ENCODE measurements at places on chromosomes 3 and 15.

GRCh38 chr15:86797135-86797534 lies 717.5 kb downstream of the AGBL1 start:
- no peak for DNase-seq

DNA sequence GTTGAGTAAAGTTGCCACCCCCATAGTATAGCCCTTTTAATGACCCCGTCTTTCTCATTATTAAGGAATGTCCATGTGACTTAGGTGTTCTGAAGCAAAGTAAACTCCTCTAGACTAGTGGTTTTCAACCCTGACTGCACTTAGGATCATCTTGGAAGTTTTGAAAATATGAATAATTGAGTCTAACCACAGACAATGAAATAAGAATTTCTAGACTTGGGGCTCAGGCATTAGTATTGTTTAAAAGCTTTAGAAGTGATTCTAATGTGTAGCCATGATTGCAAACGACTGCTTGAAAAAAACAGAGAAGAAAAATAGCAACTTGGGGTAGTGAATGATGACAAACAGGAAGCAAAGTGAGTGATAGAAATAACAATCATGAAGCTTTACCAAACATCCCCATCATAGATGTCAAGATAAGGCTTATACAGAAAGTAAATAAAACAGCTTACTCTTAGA lies 35.0 kb downstream of the ALCAM start:
- DNase-seq, result no peak

DNA sequence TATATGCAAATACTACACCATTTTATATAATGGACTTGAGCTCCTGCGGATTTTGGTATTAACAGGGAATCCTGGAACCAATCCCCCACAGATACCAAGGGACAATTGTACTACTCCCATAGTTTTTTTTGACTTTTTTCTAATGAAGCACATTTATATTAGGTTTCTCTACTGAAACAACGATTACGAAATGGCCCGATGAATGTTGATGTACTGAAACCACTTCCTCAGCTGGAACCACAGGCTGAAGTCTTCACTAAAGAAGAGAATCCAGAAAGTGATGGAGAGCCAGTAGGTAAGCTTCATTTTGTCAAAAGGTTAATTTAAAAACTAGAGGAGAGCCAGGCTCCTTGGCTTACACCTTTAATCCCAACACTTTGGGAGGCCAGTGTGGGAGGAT lies 121.5 kb upstream of the LRRFIP2 start:
- no peak for DNase-seq

GRCh38 chr3:16297997-16298885 lies 33.2 kb downstream of the OXNAD1 start:
- DNase-seq, result no peak

DNA sequence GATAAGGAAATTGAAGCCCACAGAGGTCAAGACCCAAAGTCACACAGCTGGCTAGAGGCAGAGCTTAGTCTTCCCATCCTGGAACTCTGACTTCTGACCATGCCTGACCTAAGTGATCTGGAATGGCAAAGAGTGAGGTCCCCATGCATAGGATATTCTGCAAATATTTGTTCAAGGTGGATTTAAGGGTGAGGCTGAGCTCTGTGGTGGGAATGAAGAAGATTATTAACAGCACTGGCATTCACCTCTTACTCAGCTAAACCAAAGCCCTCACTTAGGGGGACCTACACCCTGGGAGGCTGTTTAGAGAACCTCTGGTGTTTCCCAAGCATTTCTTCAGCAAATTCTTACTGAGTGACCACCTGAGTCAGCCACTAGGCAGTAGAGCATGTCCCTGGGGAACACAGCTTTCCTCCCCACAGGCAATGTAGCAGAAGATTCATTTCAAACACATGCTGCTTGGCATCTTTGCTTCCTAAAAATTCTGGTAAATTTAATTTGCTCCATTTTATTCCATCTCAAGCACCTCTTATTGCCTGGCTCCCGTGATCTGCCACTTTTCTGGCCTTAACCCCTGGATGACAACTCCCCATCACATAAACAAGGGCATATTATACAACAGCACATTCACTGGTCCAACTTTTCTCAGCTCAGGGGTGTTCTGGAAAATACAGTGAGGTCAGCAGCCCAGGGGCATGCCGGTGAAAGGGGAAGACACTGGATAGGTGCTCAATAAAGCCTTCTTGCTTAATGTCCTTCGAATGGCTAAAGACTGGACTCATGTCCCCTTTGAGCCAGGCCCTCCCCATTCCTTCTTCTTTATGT lies 176.0 kb downstream of the ABHD5 start:
- DNase-seq, result no peak

DNA sequence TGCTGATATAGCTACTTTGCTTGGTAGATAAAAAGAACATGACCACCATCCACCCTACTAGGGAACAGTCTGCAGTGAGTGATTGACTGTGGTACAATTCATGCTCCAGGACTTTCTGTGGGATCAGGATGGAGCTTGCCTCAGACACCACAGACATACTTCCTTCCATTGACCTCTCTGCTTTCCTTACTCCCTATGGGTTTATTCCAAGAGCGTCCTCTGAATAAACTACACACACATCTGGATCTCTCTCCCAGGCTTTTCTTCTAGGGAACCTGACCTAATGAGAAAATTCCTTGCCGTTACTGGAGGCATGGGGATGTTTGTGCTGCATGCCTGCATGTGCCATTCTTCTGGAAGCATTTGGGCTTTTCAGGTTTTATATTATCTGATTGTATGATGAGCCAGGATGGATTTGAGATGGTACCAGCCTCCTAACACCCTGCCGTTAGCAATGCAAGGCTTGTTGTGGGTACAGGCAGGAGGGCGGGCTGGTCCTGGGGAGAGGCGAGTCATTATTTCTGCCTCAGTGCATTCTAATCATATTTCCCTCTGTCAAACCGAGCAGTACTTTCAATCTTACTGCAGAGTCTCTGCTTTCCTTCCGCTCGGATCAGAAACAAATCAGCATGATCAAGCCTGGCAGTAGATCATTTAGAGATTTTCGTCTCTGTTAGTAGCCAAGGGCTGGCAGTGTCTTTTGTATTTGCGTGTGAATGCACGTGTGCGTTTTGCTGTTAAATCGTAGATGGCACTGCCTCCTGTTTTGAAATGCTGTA lies 279.2 kb downstream of the PDCD6IP start:
- no peak for DNase-seq

Data from GM10248 (cell line).